HTR-8/SVneo (cell line): ENCODE measurements at places on chromosomes 2 and 18.
A peak's percentile ranks its signal among the peaks of the same experiment; 100 is the strongest.

DNA sequence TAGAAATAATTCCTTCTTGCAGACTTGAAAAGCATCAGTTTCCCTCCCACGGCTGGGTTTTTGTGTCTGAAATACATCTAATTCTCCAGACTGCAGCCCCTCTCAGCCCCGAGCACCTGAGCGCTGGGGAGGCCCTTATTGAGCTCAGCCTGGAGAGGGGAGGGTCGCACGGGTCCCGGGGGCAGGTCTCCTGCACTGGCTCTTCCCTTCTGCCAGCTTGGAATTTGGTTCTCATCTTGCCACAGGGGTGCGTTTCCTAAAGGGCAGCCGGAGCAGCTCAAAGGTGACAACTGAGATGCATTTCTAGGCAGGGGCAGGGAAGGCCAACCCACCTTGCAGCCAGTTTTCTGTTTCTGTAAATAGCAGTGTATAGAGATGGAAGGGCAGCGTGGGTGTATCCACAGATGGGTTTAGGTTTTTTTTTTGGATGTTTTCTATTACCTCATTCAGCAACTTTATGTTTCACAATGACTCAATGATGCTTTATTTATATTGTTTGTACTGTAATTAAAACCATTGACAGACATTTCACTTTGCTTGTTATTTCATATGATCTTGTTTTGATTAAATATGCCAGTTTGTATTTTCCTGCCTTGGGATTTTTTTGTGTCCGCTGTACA, 37.0 kb downstream of the GBX2 start:
- no peak for DNase-seq

DNA sequence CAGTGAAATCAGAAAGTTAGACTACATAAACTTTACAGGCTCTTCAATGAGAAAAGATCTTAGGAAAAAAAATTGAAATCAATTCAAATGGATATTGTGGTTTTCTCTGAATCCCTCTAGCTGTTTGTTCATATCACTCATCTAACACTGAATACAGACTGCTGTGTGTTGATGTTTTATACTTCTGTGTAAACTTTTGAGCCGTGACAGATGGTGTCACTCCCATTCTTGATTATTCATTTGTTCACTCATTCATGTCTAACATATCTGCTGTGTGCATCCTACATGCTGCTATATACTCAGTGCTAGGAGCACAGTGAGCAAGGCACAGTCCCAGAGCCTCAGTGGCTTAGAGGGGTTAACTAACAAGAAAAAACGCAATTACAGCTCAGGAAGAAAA, 12.6 kb downstream of the KLHL23 start:
- no peak for DNase-seq

DNA sequence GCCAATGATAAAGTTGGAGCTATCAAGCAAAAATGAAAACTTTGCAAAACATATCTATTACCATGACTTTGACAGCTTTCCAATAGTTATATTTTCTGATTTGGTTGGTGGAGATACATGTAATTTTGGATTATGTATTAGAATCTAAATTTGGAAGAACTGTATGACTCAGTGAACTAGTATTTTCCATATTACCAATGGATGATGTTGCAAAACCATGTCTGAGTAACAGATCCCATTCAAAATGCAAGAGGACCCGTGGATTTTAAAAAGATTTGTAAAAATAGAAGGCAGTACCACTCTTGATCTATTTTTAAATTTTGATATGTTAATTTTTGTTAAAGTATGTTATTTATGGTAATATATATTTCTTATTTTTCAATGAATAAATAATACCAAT, 83.0 kb downstream of the TAF4B start:
- no peak for DNase-seq

DNA sequence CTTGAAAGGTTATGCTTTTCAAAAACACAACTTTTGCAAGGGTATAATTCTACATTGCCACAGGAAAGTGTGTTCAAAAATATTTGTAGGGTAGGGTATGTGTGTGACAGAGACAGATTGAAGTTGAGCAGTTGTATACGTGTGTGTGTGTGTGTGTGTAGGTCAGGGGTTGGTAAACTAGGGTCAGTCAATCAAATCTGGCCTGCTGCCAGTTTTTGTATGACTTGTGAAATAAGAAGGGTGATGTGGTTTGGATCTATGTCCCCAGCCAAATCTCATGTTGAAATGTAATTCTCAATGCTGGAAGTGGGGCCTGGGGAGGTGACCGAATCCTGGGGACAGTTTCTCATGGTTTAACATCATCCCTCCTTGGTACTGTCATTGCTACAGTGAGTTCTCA, 148.2 kb downstream of the CERS6 start:
- DNase-seq = no peak

DNA sequence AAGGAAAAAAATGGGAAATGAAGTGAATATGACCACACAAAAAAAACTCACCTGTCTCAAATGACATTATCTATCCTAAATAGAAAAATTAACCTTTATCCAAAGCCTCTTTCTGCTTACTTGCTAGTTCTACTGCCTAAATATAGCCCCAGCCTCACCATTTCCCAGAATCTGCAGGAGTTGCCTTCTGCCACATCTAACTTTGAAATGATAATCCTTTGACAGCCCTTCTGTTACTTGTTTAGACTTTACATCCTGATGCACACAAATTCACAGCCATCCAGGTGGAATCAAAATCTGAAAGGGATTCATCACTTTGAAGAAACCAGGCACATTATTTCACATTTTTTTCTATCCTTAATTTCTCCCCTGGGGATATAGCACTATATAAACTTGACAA, 1356.2 kb upstream of the NXPH2 start:
- no peak for DNase-seq

DNA sequence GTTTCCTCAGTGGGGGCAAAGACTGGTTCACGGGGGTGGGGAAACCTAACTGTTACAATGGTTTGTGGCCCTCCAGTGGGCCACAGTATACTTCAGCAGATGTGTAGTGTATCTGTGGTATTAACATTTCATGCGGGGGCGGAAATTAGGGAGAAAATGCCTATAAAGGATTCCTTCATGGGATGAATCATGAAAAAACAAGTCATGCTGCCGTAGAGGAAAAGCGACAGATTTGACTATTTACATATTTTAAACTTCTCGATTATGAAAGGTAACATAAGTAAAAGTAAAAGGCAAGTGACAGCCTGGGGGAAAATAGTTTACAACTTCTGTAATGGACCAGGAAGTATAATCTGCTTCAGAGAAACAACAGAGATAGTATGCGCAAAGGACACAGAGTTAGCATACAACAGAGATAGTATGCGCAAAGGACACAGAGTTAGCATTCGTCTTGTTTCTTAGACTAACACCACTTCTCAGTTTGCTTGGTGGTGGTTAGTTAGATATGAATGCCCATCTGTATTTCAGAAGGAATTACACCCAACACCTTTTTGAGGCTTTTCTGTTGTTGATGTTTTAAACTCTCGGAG, 41.1 kb downstream of the MRPS9 start:
- no peak for DNase-seq

DNA sequence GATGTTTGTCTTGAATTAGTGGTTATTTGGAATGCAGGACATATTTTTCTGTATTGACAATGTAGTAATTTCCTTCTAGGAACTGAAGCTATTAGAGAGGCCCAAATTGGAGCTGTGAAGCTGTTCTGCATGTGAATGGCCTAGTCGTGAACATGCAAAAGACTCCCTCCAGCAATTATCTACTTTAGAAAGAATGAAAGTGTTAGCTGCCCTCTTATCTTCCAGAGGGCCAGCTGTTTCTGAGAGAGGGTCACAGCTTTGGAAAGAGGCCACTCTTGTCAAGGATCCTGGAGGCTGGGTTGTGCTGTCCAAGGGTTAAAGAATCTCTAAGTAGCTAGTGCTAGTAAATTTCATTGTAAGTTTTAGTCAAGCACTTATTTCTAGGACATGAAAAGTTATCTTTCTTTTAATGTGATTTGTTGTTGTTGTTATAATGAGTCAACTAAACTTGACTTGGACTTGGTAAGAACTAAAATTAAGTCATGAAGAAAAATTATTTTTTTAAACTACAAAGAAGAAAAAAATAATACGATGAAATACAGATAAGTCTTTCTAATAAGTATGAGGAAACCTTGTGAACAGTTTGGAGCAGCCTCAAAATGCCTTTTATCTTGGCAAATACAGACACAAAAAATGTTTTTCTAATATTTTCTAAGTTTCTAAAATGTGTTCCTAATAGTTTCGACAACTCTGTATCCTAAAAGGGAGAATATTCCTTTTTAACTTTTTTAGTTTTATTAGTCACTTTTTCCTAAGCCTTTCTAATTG, 36.8 kb downstream of the DPP4 start:
- no peak for DNase-seq

- DNase-seq = peak; percentile 76
Measured at GRCh38 chr2:9658972-9659371, 28.2 kb upstream of the YWHAQ start.

GRCh38 chr18:46462523-46462922, 194.5 kb downstream of the LOXHD1 start:
- no peak for DNase-seq

DNA sequence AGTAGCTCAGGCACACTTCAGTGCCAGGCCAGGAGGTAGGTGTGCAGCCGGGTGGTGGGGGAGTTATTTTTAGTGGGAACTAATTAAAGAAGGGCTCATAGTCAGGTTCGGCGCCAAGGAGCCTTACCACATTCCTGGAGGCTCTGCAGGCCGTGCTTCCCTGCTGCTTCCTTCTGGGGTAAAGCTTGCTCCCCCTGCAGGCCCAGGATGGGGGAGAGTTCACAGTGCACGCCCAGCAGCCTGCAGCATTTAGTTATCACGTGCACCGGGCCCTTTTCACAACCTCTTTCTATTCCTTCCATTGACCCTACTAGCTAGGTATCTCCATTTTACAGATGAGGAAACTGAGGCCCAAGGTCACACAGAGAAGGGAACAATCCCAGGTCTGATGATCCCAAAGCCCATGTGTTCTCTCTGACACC, 2.5 kb downstream of the KCNF1 start:
- DNase-seq = no peak

GRCh38 chr2:172427256-172427989, at the start of gene ITGA6:
Gene ITGA6, plus strand, starts transcription at chr2:172427586.
- DNase-seq = peak; percentile 67

- no peak for DNase-seq
Measured at GRCh38 chr18:79672490-79673276, 6.9 kb upstream of the CTDP1 start.

DNA sequence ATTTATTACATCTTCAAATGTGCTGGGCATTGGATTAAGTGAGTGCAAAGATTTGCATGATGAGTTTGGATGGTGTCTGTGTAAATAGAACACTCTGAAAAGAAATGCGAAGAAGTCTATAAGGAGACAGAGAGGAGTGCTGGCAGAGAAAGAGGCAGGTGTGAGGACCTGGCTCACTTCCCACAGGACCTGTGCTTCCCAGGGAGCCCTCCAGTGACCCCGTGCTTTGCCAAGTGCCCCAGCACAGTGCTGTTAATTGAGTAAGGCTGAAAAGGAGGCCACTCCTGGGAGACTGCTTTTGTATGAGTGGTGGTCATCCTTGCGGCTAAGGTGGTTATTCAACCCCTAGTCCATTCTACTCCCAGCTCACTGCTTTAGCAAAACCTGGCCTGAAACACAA, 230.8 kb downstream of the OSR1 start:
- no peak for DNase-seq

DNA sequence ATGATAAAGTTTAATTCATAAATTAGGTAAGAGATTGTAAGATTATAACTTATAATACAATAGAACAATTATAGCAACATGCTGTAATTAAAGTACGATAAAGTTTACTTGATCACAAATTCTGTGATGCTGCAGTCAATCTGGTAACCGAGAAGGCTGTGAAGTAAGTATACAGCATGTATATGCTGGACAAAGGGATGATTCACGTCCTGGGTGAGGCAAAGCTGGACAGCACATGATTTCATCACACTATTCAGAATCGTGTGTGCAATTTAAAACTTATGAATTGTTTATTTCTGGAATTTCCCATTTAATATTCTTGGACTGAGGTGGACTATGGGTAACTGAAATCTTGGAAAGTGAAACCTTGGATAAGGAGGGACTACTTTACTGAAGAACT, 522.2 kb upstream of the CNTNAP5 start:
- no peak for DNase-seq

DNA sequence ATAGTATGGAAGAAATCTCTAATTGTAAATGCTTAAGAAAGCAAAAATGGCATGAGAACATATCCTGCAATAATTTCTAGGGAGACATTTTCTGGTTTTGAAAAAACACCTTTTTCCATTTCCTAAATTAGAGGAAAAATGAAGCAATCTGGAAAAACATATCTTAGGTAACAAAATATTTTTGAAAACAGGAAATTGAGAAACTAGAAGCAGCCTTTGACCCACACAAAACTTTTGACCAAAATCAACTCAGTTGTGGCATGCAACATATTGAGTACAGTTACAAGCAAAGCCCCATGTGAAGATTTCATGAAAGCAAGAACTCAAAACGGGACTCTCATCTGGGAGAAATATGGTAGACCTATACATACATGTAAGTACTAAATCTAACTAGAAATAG, 28.6 kb upstream of the CHAC2 start:
- DNase-seq = no peak

- DNase-seq = no peak
Measured at GRCh38 chr2:230913406-230914143, 11.5 kb downstream of the GPR55 start.
